ENCODE measurements at places on chromosomes 3 and 15.

- no peak for DNase-seq
These were observed 10.7 kb upstream of the SIAH2 start for GRCh38 chr3:150773616-150774192.

GRCh38 chr3:42229942-42230688 lies 35.9 kb downstream of the CCK start:
- no peak for DNase-seq

- DNase-seq = no peak
These were observed 27.8 kb upstream of the IGDCC4 start for GRCh38 chr15:65450556-65450955.

- DNase-seq = no peak
These were observed 20.0 kb downstream of the PRKCD start for GRCh38 chr3:53181024-53181371.

GRCh38 chr3:172137287-172138192 lies 98.2 kb downstream of the FNDC3B start:
- no peak for DNase-seq

GRCh38 chr3:30694148-30694547 lies 87.7 kb downstream of the TGFBR2 start:
- DNase-seq = no peak

GRCh38 chr15:64502551-64502950 lies 42.2 kb downstream of the ZNF609 start:
- DNase-seq = no peak

- no peak for DNase-seq
These were observed 5.0 kb upstream of the UACA start for GRCh38 chr15:70768257-70768883.
